Camera-type eye (tissue), 1 donor: ENCODE measurements at places on chromosomes 5 and 9. TPM values are rescaled to one million over a fixed set of nuclear protein-coding genes. Genes with fewer than 3 reads are reported as not detected.

The IFNA13 gene
- total RNA-seq, result not detected

The KCNV2 gene
- total RNA-seq, result 134 TPM

The ADGRV1 gene
- total RNA-seq, result 287 TPM

The SLC4A9 gene
- total RNA-seq, result not detected

The SMC2 gene
- 24.8 TPM for total RNA-seq

The GRIN1 gene
- total RNA-seq, result 12.7 TPM

The MELK gene
- 9.2 TPM for total RNA-seq

The LRRC14B gene
- 4.1 TPM for total RNA-seq

The ZNF189 gene
- total RNA-seq, result 49.1 TPM

The TMEM174 gene
- total RNA-seq, result not detected

The PCDHB5 gene
- total RNA-seq, result 8.4 TPM

The FGFR4 gene
- 8.6 TPM for total RNA-seq

The ZDHHC11B gene
- 2.6 TPM for total RNA-seq

The TMEFF1 gene
- total RNA-seq, result 29.2 TPM

The PCA3 gene
- 0.27 TPM for total RNA-seq

The RFESD gene
- total RNA-seq, result 4.8 TPM

The ACOT12 gene
- total RNA-seq, result not detected

The SOX30 gene
- 0.16 TPM for total RNA-seq

The TMC1 gene
- total RNA-seq, result 0.27 TPM

The C5orf34 gene
- 4.4 TPM for total RNA-seq

The MIGA2 gene
- total RNA-seq, result 36.0 TPM

The AP3B1 gene
- total RNA-seq, result 54.8 TPM

The CBY3 gene
- total RNA-seq, result not detected

The TMEM171 gene
- total RNA-seq, result 1.6 TPM

The PCDHB16 gene
- total RNA-seq, result 9.2 TPM

The PTGS1 gene
- 3.2 TPM for total RNA-seq

The TLX3 gene
- not detected for total RNA-seq

The TGFBR1 gene
- total RNA-seq, result 75.1 TPM

The ANKRD18A gene
- total RNA-seq, result 4.6 TPM

The PDLIM4 gene
- total RNA-seq, result 15.4 TPM

The KLF4 gene
- 15.4 TPM for total RNA-seq

The FBP2 gene
- total RNA-seq, result 1.0 TPM

The EDIL3 gene
- total RNA-seq, result 75.6 TPM

The AHRR gene
- total RNA-seq, result 11.5 TPM
